ENCODE measurements at places on chromosomes 2 and 18.
A peak's percentile ranks its signal among the peaks of the same experiment; 100 is the strongest.

DNA sequence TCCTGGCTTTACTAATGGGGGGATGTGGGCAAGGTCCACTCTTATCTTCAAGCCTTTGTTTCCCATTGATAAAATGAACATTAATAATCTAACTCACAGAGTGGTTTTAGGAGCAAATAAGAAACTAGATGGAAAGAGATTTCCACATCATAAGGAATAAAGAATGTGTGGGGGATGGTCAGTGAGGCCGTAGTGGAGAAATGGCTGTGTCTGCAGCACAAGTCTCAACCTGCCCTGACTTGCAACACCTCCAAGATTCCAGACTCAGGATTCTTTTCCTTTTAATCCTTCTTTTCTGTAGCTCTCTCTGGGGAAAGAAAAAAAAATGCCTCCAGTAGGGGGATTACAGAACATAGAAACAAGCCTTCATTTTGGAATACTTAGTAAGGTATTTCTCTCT, 124.2 kb upstream of the MEX3C start:
- no peak for DNase-seq

DNA sequence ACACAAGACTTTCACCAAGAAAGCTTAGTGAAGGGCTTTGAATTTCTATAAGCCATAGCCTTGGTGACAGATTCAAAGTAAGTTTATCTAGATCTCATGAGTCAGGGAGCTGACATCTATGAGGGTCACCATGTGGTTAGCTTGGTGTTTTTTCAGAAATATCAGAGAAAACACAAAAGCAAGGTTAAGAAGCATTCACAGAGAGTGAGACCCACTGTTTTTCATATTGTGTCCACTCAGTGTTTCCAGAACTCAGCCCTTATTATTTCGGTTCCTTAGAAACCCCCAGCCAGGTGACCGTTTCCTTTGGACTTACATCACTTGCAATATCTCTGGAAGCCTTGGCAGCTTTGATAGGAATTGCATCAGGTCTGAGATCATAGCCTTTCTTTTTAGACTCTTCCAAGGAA, 76.6 kb downstream of the NEB start:
- DNase-seq = no peak

- peak; percentile 70 for DNase-seq
Observed at GRCh38 chr2:18436503-18437005, 123.9 kb downstream of the RDH14 start.

- DNase-seq = no peak
Observed at GRCh38 chr2:145267451-145267850, 747.5 kb upstream of the ZEB2 start.

- no peak for DNase-seq
Observed at GRCh38 chr2:238694136-238694755, 153.6 kb upstream of the TWIST2 start.

DNA sequence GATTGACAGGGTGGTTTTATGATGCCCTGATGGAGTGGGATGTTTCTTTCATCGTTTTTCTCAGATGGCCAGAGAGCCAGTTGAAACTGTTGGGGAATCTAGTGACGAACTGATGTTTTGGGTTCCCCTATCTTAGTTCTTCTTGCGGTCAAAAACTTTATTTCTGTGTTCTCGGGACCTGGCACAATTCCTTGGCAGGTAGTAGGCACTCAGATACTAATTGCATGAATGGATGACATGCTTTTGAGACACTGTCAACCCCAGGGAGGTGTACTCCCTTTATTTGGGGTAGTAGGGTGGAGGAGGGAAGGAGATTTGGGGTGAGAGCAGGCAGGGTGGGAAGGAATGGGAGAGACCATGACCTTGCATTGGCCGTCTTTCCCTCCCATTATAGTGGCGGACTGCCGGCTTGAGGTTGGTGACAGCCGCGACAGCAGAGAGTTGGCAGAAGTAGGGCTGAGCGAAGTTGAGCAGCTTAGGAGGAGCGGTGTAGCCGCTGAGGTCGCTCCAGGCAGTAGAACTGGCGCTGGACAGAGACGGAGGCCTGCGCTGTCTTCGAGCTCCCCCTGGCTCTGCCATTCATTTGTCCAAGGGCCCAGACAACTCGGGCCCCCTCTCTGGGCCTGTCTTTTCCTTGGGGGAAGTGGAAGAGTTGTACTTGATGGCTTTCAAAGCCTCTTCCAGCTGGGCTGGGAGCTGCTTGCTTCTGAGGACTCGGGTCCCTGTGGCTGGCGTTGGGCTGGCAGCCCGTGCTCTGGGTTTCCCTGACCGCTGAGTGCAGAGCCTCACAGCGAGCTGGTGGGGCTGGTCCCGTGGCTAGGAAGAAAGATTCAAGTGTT, 2.6 kb downstream of the TET3 start:
- peak; percentile 62 for DNase-seq

- peak; percentile 100 for DNase-seq
Observed at GRCh38 chr18:48629730-48630324, 91.0 kb downstream of the CTIF start.

All from IMR-90 (cell line).